ENCODE measurements at places on chromosomes 2 and 18.
A peak's percentile ranks its signal among the peaks of the same experiment; 100 is the strongest.

DNA sequence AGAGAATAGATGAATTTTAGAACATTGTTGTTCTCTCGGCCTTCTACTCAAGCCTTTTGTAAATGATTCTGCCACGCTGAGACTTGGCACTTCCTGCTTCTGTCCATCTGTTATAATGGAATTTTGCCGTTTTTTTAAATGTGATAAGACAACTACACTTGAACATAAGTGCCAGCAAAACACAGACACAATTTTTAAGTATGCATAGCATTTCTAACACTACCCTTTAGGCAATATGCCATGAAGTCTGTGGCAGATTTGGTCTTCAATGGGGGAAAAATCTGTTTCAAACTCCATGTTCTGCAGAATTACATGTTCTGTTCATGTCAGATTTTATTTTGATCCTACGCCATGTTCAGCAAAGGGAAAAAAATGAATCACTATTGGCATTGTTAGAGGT lies 1170.7 kb upstream of the SLC39A10 start:
- no peak for DNase-seq
- H3K27ac ChIP-seq: no peak overlapping the region
- H3K4me3 ChIP-seq: no peak overlapping the region
- no peaks in the 10 kb centered on the region for H3K27me3 ChIP-seq
- no peaks in the 10 kb centered on the region for H3K36me3 ChIP-seq
- H3K4me1 ChIP-seq: no peaks in the 10 kb centered on the region

- no peaks in the 10 kb centered on the region for H3K36me3 ChIP-seq
- H3K27ac ChIP-seq: no peak overlapping the region
- peak; percentile 54 for DNase-seq
- H3K4me1 ChIP-seq: peaks cover 9% of the 10 kb centered on the region
- H3K4me3 ChIP-seq: no peak overlapping the region
These were observed 11.7 kb upstream of the ACYP2 start for GRCh38 chr2:54103454-54104314.

DNA sequence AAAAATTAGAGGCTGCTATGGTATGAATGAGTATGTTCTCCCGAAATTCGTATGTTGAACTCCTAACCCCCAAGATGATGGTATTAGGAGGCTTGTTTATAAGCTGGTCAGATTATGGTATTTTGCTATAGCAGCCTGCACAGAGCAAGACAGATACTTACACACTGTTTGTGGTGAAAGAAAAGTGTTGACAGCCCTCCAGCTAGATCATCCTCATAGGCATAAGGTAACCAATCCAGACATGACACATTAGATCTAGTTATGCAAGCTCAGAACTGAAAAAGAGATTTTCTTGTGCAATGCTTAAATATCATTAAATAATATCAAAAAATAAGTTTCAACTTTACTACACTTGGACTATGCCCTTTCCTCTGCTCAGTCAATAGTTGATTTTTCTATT lies 107.1 kb downstream of the ABCA12 start:
- H3K27ac ChIP-seq: no peak overlapping the region
- no peak overlapping the region for H3K4me3 ChIP-seq
- no peak for DNase-seq
- H3K4me1 ChIP-seq: no peaks in the 10 kb centered on the region

DNA sequence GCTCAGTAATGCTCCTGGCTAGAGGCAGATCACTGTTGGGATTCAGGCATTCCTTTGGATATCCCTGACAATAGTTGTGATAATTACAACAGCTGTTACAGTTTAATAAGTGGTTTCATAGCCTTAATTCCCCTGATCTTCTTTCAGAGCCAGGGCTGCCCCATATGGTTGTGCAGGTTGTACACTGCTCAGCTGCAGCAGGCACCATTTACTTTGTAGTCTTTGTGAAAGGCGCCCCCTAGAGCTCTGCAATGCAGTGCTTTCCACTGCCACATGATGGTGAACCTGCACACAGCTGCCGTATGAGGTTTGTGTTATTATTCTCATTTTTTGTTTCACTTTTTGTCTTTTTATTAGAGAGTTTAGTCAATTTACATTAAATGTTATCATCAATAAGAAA lies 239.1 kb downstream of the KCNS3 start:
- DNase-seq: peak; percentile 23
